Activated CD4-positive, alpha-beta T cell treated with anti-CD3 and anti-CD28 coated beads for 4 hours (primary cell): ENCODE measurements at places on chromosomes 5 and 9.

DNA sequence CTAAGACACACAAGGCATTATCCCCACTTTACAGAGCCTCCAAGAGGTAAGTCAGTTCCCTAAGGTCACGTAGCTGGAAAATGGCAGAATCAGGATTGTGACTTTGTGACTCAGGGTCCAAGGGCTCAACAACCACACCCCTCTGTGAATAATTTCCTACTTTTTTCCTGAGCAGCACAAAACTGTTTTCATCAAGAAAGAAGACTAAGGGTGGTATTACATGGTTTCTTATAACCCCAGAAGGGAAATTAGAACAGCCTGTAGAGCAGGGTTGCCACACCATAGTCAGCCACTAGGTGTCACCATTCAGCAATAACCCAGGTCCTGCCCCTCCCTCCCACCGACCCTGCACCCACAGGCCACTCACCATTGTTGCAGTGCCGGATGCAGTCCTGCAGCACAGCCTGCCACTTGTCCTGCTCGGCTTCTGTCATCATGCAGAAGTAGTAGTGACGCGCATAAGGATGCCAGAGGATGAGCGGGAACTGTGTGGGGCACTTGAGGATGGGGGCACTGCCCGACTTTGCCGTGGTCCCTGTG, 72.1 kb downstream of the LRSAM1 start:
- DNase-seq: no peak

- no peak for DNase-seq
Observed at GRCh38 chr9:132943651-132944293, 644 bp downstream of the TSC1 start.

GRCh38 chr9:95736891-95737522, 138.5 kb upstream of the ERCC6L2 start:
- DNase-seq: no peak

DNA sequence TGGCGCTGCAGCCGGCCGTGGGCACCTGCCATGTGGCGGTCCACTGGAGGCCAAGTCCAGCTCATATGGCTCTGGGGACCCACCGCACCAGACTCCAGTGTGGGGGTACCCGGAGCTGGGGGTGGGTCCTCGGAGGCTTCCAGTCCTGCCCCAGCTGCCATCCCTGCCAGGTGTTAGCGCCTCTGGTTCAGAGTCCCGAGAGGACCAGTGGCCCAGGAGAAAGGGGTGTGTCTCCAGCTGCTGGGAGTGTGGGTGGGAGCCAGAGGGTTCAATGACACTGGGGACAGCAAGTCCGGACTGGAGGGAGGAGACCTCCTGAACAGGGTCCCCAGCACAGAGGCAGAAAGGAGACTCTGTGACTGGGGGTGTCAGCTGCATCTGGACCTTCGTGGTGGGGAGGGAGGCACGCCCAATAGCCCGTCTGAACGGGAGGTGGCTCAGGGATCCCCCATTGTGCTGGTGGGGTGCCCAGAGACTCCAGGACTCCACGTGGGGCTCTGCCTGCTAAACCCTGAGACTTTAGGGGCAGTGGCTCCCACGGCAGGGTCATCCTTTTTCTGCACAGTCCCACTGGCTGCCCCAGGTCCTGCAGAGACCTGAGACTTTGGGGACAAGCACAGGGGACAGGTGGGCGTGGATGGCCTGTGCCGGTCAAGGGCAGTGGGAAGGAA, 2.4 kb upstream of the AHRR start:
- no peak for DNase-seq

DNA sequence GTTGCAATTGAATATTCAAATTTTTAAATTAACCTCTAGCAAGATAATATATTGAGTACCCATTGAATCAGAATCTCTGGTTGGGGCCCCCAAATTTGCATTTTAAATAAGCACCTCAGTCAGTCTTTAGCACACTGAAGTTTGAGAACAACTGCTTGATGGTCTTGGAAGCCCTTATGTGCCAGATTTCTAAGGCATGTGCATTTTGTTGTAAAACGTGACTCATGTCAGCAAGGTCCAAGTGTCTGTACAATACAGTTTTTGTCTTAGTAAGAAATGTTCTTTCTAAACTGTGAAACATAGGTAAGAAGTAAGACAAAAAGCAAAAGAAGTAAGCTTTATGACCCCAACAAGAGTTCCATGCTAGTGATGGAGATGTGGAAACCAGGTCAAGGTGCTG, 59.1 kb upstream of the PHF2 start:
- DNase-seq: no peak

DNA sequence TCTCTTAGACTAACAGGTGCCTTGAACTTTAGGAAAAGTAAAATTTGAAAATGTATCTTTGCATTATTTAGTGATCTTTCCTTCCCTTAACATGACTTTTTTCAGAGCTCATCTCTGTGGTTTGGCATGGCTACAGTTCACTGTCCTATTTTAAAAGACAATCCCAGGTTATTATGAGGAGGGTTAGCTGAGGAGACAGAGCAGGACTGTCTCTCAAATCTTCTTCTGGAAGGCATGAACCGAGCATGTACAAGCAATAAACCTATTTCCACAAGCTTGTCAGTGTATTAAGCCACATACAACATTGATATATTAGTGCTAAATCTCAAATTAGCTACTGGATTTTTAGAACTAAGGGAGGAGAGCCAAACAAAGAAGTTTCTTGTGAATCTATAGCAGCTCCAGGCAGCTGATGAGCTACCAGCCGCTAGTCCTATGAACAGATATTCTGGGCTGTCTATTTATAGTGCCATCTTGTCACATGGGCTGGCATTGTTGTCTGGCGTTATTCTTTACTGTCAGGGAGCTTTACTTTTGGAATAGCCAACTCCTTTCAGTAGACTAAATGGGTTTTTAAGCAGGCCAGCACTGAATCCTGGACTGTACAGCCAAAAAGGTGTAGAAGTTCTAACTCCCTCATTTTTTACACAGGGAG, 171.2 kb upstream of the ACTBL2 start:
- no peak for DNase-seq

DNA sequence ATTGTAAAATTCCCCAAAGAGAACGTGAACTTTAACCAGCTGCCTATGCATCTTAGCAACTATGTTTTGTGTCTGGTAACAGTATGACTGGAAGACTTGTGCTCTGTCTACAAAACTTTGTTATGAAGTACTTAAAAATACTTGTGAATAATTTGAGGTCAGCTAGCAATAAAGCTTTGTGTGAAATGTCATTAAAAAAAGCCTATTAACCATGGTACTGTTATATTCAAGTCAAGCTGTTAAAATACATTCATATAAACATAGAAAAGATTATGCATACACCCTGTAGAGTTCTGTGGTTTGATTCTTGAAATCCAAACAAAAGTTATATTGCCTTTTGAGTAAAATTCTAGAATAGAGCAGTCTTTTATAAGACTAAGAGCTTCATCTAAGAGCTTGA, 60.1 kb downstream of the VCAN start:
- DNase-seq: no peak

DNA sequence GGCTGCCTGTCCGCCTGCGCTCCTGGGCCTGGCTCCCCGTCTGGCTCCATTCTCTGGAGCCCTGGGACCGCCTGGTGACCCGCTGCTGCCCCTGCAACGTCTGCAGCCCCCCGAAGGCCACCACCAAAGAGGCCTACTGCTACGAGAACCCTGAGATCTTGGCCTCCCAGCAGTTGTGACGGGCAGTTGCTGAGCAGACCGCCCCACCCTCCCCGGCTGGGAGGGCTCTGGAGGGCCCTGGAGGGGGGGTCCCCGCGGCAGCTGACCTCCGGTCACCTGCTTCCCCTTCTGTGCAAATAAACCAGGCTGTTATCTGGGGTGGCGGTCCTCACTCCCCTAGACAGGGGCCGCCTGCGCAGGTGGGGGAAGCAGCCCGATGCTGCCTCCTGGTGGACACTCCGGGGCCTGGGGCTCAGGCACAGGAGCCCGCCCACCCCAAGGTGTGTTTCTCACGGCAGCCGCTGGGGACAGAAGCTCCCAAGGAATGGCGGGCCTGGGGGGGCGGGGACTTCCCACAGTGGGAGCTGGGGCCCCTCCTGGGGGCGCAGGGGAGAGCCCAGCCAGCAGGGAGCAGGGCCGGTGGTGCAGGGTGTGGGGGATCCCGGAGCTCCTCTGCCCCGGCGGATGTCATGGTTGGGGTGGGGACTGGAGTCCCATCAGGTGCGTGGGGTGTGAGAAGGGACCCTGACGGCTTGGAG, 4.7 kb upstream of the TUBB4B start:
- peak; percentile 91 for DNase-seq

DNA sequence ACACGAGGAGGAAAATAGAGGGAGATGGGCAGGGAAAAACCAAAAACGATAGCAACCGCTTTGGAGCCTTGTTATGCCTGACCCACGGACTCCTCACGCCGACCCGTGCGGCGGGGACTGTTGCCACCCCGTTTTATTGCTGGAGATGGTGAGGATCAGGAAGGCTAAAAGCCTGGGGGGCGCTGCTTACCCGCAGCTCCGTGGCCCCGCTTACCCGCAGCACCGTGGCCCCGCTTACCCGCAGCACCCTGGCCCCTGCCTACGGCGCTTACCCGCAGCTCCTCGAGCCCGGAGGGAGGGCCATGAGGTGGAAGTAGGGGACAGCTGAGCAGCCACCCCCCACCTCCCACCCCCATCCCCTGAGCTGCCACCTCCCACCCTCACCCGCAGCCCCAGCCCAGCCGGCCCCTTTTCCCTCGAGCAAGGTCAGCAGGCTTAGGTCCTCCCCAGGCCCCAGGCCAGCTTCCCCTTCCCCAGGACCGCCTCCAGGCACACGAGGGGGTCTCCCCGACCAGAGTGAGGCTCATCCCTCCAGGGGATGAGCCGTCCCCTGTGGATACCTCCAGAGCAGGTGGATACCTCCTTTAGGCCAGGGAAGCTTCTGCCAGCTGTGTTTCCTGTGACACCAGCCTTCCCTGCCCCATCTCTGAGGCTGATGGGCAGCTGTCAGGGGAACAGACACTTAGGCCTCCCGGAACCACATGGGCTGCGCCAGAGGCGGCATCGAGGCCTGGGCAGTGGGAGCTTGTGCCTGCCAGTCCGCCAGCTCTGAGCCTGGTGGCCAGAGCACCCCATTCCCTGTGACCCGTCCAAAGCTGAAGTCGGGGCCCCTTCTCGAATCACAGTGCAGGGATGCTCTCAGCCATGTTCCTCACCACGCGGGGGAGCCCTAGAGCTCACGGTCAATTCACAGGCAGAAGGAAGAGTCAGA, 92.3 kb downstream of the LMX1B start:
- DNase-seq: peak; percentile 83

DNA sequence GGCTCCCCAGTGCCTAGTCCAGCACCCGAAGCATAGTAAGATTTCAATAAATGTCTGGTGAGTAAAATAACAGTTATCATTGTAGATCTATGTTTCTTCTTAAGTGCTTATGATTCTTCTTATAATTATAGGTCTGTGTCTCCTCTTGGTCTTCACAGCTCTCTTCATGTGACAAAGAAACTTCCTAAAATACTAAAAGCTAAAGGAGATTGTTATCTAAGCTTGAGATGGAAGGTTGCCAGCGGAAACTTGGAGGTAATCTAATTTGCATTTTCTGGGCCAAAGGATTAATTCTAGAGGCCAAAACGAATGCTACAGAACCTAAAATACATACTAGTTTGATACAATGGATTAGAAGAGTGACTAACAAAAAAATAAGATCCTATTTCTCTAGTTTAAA, 13.6 kb upstream of the ARHGAP26 start:
- no peak for DNase-seq

DNA sequence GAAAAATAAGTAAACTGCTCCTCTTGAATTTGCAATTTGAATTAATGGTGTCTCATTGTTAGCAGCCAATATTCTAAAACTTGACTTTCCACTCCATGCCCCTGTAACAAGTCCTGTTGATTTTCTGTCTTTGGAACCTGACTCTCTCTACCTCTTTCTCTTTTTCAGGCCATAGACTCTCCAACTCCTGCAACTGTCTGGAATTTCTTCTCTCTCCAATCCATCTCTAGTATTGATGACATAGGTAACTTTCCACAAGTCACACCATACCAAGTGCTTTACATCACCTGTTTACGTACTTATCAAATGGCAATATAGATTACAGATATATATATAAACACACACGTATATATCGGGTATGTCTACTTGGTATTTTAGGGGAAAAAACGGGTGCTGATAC, 923 bp downstream of the C5orf34 start:
- DNase-seq: no peak

- DNase-seq: no peak
Observed at GRCh38 chr9:11701706-11702105, 991.5 kb upstream of the TYRP1 start.

DNA sequence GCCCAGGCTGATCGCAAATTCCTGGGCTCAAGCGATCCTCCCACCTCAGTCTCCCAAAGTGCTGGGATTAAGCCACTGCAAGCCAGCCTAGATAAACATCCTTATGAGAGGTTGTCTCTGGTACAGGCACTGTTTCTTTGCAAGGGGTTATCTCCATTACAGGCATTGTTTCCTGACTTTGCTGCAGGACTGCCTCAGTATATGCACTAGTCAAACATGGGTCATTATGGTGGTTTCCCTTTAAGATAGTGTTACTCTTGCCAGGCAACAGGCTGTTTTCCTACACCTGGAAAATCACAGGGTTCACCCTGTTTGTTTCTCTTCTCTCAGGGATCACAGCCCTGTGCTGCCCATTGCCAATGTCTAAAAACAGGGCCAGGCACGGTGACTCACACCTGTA, 7.8 kb upstream of the CLTB start:
- DNase-seq: no peak

DNA sequence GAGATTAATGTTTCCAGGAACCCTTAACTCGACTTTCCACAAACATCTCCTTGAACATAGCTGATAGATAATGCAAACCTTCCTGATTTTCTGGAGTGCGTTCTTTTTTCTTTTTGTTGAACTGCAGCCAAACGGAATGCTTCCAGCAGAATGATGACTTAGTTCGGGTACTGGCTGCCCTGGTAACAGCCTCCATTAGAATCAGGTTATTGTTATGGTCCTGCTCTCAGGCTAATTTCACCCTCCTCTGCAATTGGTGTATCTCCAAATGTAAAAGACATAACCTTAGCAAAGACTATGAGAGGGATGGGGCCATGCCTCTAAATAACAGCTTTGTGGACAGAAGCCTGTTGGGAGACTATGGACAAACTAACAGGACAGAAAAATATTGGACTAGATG, 116.5 kb downstream of the PDE4D start:
- DNase-seq: no peak

DNA sequence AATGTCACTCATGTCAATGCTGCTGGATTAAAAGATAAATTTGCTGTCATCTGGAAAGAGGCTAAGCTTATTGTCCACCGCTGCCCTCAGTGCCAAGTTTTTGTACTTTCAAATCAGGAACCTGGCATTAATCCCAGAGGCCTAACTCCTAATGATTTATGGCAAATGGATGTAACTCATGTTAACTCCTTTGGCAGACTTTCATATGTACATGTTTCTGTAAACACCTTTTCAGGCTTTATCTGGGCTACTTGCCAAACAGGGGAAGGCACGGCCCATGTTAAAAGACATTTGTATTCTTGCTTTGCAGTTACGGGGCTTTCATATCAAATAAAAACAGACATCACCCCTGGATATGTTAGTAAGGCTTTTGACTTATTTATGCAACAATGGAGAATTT, 608.0 kb upstream of the ACO1 start:
- DNase-seq: no peak

- no peak for DNase-seq
Observed at GRCh38 chr9:84860249-84861115, 191.0 kb downstream of the NTRK2 start.

- DNase-seq: no peak
Observed at GRCh38 chr5:60700416-60700757, 421 bp upstream of the DEPDC1B start.
